Activated T-helper 1 cell treated with Interleukin-2 at 50 U/mL for 16 hours (primary cell): ENCODE measurements at places on chromosomes 12 and 14.

- no peak for DNase-seq
These were observed 242.3 kb downstream of the CCER1 start for GRCh38 chr12:90712671-90713070.

GRCh38 chr12:10624605-10625004, 11.2 kb upstream of the MAGOHB start:
- no peak for DNase-seq

- peak; percentile 22 for DNase-seq
These were observed 404.4 kb downstream of the FLRT2 start for GRCh38 chr14:85934123-85934885.

- DNase-seq, result no peak
These were observed 171.6 kb downstream of the ITPR2 start for GRCh38 chr12:26661399-26661798.

DNA sequence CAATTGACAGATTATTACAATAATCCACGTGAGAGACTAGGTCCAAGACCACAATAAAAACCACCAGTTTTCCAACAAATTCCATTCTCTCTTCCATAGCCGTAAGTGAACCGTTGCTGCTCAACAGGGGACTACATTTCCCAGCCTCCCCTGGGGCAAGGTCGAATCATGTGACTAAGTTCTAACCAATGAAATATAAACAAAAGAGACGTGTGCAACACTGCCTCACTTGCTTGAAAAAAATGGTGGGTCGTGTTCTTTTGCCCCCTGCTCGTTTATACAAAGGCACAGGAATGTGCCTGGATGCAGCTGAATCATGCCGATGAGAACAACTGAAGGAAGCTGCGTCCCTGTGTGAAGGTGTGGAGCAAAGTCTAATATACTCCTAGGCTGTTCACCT, 51.1 kb downstream of the HSPB8 start:
- DNase-seq, result no peak

- DNase-seq, result no peak
These were observed 54.5 kb upstream of the HECTD1 start for GRCh38 chr14:31261859-31262731.

DNA sequence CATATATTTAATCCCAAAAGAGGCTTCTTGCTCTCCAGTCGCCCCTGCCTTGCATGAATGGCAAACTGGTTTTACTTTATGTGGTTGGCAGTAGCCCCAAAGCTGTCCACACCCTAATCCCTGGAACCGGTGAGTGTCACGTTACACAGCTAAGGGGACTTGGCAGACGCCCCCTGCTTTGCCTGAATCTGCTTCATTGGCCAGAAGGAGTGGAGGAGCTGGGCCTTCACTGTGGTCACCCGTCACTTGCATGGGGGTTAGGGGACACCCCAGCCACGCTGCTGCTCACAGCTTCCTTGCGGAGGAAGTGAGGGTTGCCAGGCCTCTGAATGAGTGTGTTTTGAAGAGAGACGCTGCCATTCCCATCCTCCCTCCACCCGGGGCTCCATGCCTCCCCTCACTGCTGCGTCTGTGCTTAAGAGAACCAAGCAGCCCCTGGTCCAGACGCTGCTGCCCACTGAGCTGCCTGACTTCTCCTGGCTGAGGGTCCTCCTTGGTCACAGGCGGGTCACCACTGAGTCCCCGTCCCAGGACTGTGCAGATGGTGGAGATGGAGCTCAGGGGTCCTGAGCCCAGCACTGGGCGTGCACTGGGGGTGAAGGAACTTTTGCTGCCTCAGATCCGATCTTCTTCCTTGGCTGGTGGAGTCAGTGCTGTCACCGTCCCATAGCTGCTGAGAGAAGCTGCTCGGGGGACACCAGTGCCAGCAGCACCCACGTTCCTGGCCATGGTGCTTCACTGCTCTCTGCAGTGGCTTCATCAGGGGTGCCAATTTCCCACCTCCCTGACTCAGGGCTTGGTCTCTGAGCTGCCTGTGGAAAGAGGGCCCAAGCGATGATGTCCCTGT, 39.8 kb downstream of the GALNT9 start:
- no peak for DNase-seq

DNA sequence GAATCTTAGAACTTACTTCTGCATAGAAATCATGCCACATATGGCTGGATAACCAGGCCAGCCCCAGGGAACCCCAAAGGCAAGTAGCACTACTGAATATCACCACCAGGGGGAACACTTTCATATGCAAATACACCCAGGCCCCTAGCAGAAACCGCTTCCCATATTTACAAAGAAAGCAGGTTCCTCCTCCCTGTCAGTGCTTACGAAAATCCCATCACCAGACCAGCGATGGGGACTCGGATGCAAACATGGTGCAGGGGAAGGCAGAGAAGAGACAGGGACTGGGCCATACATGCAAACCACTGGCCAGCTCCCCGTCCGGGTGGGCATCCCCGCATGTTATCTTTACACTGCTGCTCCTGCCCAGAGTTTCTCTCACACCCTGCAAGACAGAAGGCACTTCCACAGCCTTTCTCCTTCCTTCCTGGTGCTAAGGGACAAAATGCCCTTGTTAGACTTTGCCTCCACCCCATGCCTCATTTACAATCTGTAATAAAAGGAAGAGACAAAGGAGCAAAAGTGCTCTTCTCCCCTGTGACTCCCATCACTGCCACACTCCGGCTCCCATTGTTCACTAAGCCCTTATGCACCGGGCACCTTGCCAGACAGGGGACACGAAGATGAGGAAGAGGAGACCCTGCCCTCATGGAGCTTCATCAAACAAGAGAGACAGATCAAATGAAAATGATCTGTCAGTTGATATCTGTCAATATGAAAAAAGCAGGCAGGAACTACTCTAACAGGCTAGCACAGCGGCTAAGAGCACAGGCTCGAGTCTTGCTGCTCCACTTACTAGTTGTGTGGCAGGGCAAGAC, 62.3 kb downstream of the PTPN21 start:
- DNase-seq, result no peak

DNA sequence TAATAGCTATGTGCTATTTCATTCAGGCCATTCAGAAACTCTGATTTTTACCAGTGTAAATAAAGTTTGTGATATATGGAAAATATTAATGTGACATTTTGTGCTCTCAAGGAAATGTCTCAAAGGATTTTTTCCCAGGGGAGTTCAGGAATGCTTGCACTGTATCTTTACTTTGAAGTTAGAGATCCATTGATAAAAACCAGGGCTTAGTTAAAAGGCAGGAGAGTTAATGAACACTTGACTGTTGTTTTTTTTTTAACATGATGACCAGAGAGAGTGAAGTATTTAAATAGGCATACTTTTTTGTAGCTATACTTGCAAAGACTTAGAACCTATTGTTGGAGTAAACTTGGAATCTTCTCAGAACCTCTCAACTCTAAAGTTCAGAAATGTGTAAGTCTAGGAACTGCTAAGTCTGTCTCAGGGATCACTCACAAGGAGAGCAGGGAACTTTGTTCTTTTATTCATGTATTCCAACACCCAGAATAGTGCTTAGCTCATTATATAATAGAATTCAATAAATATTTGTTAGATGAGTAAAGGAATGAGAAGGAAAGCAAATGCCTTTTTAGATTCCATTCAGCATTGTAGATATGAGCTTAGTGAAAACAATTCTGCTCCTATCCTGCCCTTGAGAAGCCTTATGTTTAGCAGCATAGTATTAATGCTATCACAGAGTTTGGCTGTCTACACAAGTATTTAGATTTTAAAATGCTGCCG, 117.5 kb downstream of the DAAM1 start:
- no peak for DNase-seq

DNA sequence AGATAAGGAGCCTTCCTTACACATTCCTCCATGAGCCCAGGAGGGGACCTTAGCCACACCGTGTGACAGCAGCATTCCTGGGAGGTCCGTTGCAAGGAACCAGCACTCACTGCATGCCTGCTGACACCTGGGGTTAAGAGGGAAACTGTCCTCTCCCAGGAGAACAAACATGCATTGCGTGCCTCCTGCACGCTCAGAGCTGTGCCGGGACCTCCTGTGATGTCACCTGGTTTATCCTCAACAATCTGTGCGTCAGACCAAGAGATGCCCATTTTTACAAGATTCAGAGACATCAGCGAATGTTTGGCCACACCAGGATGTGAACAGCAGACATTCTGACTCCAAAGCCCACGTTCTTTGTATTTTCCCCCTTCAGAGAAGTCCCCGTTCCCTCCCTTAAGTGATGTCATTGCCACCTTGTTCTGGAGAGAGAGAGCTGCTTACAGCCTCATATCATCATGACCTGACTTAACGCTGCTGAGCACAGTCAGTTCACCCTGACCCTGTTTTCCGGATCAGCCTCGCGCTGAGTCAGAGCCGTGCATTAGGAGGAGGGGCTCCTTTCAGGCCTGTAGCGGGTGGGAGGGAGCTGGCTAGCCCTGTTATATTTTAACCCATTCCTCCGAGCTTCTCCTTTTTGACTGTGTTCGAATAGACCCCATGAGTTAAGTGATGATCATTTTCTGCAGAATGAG, 36.2 kb downstream of the TMEM120B start:
- DNase-seq, result no peak

- DNase-seq, result no peak
These were observed 20.0 kb downstream of the CIT start for GRCh38 chr12:119857041-119857591.

GRCh38 chr12:67425394-67425793, 156.2 kb downstream of the CAND1 start:
- no peak for DNase-seq

DNA sequence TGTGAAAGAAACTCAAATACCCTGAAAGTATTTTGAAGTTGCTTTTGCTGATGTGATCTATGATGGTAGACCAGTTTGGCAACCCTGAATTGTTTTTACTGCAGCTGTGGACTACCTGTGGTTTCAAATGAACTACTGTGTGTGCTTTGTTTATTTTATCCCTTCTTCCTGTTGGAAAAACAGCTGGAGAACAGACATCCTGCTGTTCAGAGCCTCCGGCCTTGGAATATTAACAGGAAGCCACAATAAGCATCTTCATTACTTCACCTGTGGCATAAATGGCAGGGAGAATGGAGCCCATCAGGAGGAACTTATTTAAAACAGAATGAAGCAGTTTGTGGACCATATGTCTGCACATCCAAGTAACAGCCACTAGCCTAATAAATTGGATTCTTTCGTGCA, 104.8 kb downstream of the DUSP6 start:
- DNase-seq, result no peak

DNA sequence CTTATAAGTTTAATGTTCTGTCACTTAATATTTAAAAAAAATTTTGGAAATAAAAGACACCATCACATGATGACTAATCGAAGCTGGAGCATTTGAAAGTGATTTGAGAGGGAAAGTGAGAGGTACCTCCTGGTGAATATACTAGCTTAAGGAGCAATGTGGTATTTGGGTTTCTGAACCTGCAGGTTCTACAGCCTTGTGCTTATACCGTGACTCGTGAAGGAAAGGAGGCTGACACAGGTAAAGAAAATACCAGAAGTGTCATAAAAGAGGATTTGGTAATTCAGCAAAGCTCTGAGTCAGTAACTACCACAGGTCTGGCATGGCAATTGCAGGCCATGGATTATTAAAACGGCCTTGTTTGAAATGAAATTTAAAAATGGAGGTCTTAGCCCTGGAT, 151.0 kb downstream of the SLC38A4 start:
- DNase-seq, result no peak

DNA sequence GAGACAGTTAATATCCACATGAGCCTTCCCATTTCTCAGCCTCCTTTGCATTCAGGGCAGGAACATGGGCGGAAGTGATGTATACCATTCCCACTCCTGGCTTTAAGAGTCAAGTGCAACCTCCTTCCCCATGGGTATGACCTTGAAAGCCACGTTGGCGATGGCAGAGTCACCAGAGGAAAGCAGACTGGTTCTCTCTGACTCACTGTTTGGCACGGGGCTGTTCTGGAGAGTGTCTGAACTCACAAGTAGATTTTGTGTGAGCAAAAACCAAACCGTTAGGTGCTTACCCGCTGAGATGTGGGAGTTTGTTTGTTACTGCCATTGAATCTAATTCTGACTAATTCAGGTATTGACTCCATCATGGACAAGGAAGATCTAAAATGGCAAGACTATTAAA, 36.7 kb upstream of the PZP start:
- DNase-seq, result no peak

GRCh38 chr14:60977847-60978246, 3.0 kb downstream of the TRMT5 start:
- no peak for DNase-seq

- DNase-seq, result no peak
These were observed 37.5 kb upstream of the COL2A1 start for GRCh38 chr12:48041591-48042423.

DNA sequence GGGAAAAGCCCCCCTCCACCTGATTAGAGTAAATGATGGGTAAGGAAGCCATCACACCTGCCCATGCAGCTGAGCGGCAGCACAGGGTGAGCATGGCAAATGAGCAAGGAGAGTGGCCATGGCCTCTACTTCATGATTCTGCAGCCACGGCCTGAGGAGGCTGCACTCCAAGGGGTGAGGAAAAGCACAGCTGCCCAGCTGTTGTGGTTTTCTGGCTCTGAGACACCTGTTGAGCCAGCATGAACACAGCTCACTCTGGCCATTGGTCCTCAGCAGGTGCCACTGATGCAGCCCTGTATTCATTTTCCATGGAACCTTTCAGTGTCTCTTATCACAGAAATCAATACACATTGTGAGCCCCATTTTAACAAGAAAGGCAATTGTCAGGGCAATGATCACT, 707.2 kb downstream of the AACS start:
- DNase-seq, result no peak

DNA sequence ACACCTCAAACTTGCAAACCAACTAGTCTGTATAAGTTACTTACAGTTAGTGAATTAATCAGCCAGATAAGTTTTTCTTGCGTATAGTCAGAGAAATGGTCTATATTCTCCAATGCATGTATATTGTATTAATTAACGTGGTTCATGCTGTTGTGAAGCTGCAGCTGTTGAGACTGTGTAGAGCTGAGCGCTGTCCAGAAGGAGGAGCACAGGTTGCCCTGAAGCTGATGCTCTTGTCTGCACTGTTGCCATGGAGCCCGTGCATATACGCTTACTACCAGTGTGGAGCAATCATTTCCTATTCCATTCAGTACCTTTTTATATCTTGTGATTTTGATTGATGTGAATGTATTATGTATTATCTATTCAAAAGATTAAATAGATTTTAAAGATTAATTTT, 74.3 kb upstream of the ARID2 start:
- DNase-seq, result peak; percentile 32

DNA sequence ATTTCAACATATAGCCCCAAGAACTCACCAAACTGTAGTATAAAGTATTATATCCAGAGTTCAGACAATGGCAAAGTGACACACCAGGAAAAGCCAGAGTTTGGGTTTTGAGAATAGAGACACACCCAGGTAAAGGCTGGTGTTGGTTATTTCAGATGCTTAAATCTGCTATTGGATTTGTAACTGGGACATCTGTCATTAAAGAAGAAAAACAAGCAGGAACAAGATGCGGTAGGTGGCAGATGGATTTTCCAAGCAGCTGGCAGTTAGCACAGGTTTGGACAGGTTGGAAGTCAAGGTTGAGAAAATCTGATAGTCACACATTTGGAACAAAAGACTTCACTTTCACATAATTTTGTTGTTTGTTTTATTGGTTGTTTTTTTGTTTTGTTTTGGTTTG, 14.4 kb upstream of the CDK17 start:
- no peak for DNase-seq
